ENCODE measurements at places on chromosomes 7 and 10.

DNA sequence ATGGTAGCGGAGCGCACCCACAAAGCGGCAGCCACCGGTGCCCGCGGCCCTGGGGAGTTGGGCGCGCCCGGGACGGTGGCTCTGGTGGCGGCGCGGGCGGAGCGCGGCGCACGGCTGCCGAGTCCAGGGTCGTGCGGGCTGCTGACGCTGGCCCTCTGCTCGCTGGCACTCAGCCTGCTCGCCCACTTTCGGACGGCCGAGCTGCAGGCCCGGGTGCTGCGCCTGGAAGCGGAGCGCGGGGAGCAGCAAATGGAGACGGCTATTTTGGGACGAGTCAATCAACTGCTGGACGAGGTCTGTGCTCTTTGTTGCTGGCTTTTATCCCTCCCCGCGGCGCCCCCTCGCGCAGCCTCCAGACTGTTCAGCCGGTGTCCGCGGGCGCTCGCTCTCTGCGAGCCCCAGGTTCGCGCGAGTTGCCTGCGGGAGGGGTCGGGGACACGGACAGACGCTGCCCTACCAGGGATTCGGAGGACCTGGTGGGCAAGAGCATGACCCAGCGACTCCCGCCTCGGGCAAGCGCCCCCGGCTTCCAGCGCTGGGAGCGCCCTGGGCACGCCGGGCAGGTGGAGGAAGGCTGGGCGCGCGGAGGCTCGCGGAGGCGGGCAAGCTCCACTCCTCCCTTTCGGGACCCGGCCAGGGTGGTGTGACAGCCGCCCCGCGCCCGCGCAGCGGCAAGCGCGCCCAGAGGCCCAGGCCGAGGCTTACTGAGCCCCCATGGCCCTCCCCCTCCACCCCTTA lies 887 bp downstream of the COL13A1 start:
- DNase-seq, result no peak

DNA sequence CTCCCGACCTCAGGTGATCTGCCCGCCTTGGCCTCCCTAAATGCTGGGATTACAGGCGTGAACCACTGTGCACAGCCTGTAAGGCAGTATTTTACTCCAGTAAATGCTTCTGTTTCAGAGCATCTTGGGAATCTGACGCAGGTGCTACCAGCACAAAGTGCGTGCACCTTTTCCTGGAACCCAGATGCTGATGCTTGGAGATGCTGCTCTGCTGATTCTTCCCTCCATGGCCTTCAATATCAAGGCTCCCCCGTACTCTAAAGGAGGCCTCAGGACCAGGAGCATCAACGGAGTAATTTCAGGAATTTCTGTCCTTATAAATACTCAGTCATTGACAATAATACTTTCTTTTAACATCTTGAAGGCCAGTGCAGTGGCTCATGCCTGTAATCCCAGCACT lies 23.5 kb downstream of the DENND2A start:
- DNase-seq, result no peak

DNA sequence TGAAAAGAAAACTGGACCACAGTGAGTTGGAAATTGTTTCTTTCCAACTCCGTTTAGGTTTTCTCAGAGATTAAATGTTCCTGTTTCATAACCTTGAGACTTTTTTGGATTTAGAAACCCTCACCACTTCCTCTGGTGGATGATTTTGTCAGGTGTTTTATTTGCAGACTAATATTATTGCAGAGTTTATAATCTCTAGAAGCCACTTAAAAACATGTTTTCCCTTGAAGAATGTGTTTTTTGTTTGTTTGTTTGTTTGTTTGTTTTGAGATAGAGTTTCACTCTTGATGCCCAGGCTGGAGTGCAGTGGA lies 520 bp upstream of the MICU1 start:
- DNase-seq, result no peak

DNA sequence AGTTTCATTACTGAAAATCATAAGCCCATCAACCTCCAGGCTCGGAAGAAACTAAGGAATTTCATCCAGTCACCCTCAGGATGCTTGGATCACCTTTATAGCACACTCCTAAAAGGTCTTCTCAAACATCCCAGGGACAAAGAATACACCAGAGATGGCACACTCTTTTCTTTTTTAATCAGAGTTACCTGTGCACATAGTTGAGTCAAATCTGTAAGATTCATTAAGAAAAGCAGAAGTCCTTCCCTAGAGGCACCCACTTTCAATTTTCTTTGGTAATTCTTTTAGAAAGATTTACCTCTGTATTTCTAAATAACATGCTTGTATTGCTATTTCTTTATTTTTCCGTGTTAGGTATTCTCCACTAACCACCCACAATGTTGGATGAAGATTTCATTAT lies 50.6 kb upstream of the IL6 start:
- DNase-seq, result no peak

Data from AML-193 (cell line).